Non-pigmented ciliary epithelial cell (primary cell): ENCODE measurements at places on chromosomes 3 and 15.

DNA sequence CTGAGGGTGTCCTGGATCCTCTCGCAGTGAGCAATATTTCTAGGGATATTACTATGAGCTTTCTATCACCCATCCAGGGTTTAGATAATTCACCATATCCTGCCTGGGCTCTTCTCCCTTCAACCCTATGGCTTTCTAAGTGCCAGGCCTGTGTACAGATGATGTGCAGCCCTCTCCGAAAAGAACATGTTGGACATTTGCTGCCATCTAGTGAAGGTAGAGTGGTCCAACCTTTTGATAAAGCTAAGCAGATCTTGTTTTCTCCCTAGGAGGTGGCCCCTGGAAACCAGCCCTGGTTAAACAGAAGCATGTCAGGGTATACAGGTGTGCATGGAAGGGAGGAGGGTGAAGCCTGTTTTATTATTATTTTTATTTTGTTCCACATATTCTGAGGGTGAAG is 27.9 kb upstream of the SCN10A start:
- peak; percentile 42 for DNase-seq

- DNase-seq, result no peak
Observed at GRCh38 chr15:77716632-77717332, 84.1 kb upstream of the LINGO1 start.

- no peak for DNase-seq
Observed at GRCh38 chr3:52873433-52874159, 23.8 kb downstream of the STIMATE start.

DNA sequence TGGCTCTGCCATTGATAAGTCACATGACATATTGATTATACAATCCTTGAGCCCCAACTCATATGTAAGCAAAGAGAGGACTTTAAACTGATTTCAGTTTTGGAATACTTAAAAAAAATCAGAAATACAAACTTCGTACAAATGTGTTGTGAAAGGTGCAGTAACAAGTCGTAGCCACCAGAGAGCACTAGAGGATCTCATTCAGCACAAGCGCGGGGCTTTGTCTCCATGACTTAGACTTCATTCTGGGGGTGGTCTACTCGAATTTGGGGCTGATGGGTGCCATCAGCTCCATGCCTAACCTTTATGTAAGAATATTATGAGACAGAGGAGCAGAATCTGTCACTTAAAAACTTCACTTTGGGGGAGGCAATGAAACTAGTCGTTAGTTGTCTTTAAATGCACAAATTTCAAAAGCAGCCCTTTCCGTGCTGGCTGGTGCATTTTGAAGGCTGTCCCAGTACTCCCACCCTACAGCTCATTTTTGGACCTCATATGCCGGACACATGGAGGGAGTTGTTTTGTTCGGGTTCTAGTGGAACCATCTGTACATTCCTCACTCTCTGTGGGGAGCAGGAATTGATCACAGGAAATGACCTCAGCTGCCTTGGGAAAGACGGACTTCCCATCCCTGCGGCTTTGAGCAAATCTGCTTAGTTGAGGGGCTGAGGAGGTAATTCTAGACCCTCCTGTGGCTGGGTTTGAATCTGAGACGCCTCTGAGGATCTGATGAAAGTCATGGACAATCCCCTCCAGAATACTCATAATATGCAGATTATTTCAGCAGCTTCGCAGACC is 27.5 kb upstream of the MASP1 start:
- peak; percentile 46 for DNase-seq

DNA sequence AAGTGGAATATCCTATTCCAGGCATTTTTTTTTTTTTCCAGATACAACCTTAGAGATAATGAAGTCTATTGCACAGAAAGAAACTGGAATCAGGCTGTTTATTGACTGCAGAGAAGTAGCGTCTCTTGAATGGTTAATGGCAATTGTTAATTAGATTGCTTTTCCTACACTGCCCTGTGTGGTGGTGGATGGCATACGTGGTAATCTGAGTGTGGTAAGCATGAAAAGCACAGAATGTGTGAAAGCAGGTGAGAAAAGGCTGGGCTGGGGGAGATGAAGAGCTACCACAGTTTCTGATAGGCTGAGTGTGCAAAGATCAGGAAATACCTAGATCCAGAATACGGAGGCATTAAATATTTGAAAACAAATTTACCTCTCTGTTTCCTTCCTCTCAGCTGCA is 486.3 kb upstream of the TBL1XR1 start:
- no peak for DNase-seq

DNA sequence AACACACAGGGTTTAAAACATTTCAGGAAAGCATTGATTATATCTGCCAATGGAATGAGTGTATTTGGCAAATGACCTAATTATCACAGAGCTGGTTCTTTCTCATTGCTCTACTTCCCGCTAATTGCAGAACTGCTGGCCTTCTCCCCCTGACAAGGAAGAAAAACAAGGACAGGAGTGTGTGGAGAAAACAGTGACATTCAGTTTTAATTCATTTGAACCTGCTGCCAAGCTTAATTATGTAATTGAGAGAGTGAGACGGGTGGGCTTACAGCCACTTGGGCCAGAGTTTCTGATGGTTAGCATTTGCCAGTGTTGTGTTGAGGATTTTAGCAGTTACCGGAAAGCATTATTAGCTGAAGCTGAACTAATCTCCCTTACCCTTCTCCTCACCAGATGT is 301.4 kb downstream of the RBMS3 start:
- no peak for DNase-seq

- DNase-seq, result no peak
Observed at GRCh38 chr3:72009851-72010443, 225.0 kb upstream of the PROK2 start.

DNA sequence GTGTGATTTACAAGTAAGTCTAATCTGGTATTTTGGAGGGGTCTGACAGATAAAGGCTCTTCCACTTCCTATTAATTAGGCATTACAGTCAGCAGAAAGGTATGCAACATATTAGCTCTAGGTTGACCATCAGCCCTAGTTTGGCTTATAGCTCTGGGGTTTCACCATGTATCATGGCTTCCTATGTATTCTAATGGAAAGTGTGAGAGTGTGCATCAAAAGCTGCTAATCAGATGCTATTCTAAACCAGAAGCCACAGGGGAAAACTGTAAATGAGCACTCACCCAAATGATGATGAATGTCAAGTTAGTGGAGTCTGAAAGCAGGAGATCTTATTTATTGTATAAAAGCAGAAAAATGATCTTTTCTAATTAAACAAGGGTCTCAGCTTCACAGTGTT is 149.2 kb upstream of the MITF start:
- DNase-seq, result no peak

- DNase-seq, result no peak
Observed at GRCh38 chr3:58490860-58491501, 915 bp upstream of the KCTD6 start.

- DNase-seq, result no peak
Observed at GRCh38 chr3:118734664-118735063, 300.0 kb downstream of the IGSF11 start.

DNA sequence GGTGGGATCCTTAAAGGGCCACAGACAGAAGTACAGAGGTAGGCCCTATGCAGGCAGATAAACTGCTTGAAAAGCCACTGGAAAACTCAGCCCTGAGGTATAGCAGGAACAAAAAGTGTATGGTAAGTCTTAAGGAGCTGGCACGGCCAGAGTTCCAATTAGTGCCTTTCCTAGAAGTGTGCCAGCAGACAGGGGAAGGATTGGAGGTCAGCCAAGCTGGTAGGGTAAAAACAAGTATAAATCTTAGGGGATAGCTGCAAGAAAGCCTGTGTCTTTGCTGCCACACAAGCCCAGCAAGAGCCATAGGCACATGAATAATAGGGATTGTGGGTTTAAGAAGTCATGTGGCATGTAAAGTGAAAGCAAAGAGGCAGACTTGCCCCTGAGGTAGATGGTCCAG is 582.5 kb downstream of the PLOD2 start:
- no peak for DNase-seq

DNA sequence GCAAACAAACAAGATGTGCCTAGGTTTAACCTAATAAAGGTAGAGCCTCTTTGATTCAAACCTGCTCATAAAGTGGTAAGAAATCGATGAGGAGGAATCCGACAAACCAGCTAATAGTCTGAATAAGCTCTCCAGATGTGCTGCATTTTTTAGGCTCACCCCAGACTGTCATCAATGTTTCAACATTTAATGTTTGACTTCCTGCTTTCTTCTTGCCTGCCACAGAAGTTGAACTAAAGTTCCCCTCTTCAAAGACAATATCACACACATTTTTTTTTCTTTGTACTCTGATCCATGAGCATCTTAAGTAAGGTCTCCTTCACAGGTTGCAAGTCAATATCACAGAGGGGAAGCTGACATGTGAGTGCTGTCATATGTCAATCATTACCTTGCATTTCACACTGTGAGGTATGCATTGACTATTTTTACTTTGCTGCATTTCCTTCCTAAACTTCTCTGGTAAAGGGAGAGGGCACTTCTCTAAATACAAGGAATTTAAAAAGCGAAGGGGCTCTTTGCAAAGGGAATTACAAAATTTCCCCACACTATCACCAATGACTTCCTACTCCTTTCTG is 172.3 kb upstream of the MCTP2 start:
- no peak for DNase-seq

- DNase-seq, result no peak
Observed at GRCh38 chr3:129346695-129347457, 68.2 kb downstream of the HMCES start.

GRCh38 chr3:196886144-196886543 is 18.4 kb downstream of the SENP5 start:
- DNase-seq, result no peak

DNA sequence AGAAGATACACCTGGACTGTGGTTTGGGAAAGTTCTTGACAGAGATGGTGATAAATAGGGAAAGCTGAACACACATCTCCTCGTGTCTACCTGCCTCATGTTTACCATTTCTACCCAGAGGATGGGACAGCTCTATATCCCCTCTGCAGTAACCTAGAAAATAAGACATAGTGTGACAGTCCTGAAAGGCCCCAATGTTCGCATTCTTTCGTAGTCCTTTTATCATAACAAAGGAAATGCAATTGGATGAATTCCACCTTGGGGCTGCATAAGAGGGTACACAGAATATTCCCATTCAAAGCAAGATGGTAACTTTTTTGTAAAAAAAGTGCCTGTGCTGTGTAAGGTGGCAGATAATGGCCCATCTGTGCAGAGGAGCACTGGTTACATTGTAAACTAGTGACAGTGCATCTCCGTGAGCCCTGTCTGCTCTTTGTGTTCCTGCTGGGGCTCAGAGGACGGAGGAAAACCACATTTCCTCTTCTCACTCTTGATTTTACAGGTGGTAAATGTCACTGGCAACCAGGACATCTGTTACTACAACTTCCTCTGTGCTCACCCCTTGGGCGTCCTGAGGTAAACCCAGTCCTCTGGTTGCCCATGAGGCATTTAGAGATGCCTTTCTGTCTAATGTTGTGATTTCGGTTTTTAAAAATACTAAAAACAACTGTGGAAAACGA is 74.3 kb downstream of the SIDT1 start:
- DNase-seq, result no peak

GRCh38 chr15:26937134-26937533 is 33.8 kb upstream of the GABRG3 start:
- no peak for DNase-seq

- no peak for DNase-seq
Observed at GRCh38 chr3:68056556-68056955, 402.1 kb upstream of the SUCLG2 start.

GRCh38 chr3:196127308-196128040 is 45.6 kb upstream of the TFRC start:
- no peak for DNase-seq

DNA sequence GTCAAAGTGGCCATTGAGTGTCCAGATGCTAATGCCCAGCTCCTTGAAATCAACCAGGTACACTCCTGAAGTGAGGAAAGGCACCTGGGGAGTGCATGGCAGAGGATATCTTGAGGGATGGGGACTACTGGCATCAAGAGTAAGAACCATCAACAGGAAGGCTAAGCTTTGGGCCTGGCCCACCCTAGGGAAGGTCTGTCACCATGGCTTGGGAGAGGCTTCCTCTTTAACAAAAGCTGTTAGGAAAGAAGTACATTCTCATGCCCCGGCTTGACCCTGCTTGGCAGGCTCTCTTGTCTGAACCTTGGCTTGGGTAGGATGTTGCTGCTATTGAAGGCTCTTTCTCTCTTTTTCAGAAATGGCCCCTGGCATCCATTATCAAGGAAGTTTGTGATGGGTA is 43.7 kb upstream of the TUBGCP5 start:
- no peak for DNase-seq

DNA sequence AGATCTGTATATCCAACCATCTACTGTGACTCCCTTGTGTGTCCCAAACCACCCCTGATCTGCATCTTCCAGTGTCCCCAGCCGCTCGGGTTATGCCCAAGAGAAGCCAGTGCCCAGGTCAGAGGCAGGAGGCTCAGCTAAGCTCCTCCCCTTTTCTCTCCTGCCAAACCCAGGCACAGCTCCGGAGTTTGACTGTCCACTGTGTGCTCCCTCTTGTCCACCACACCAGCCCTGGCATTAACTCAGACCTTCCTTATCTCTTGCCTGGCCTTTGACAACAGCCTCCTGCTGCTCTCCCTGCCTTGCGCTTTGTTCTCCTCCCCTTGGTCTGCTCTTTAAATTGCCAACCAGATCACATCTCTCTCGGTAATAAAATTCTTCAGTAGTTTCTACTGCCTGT is 39.3 kb downstream of the DGKG start:
- no peak for DNase-seq

- no peak for DNase-seq
Observed at GRCh38 chr3:55797084-55797483, 310.0 kb upstream of the WNT5A start.

DNA sequence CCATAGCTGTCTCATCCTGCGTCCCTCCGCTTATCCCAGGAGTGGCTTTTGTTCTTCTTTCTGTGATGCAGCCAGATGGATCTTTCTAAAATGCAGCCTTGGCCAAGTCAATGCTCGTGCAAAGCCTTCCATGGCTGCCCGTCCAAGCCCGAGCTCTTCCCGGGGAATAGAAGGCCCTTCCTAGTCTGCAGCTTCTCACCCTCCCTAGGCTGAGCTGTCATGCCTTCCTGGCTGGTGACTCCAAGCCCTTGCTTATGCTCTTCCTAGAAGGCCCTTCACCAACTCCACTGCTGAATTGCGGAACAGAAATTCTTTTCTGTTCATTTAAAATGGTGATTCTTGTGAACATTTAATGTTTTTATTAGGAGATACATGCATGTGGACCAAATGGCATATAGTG is 95.9 kb downstream of the SMAD6 start:
- no peak for DNase-seq

DNA sequence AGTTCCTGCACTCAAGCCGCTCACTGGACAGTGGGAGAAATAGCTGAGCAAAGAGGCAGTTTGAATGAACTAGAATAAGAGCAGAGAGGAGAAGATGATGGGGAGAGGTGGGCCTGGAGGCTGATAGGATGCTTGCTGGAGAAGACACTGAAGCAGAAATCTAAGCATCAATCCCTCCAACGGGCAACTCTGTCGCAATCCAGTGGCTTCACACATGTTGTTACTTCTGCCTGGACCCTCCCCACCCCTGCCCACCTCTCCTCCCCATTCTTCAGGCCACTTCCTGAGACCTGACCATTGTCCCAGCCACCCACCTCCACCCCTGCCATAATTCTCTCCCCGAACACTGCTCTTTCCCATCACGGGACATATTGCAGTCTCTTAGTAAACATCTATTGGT is 76.0 kb downstream of the SRGAP3 start:
- no peak for DNase-seq

GRCh38 chr15:22992024-22992326 is 11.8 kb upstream of the CYFIP1 start:
- no peak for DNase-seq

- no peak for DNase-seq
Observed at GRCh38 chr15:69553686-69554085, 101.1 kb downstream of the RPLP1 start.

GRCh38 chr3:109819734-109820133 is 482.4 kb upstream of the DPPA4 start:
- no peak for DNase-seq
